ENCODE measurements at places on chromosomes 16 and 17. TPM values are rescaled to one million over a fixed set of nuclear protein-coding genes. Genes with fewer than 3 reads are reported as not detected.

DNA sequence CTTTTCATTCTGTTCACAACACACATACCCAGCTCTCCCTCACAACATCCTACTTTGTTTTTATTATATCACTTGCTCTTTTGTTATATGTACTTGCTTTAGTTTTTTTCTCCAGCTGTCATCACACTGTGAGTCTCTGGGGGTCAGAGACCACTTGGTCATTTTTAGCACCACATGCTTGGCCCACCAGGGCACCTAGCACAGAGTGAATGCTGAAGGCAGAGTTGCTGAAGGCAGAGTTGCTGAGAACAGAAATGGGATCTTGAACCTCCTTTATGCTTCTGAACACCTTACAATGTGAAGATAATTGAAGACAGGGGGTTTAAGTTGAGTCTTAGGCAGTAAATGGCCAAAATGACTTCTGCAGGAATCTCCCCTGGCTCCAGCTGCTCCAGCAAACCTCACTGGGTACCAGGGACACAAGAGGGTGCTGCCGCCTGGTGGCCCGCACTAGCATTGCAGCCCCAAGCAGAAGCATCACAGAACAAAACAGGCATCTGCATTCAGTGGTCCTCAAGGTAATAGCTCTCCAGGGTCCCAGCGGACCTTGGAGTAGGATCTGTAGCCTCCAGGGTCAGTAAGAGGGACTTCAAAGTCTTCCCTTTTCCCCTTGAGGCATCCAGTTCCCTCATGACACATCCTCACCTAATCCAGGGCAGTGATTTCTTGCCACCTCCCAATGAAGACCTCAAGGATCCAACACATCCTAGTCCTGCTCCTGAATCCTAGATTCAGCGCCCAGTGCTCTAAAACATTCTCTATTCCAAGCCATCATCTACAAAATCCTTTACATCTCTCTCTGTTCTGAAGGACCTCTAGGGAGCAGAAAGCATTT lies 1972.6 kb downstream of the TP53TG3F start:
- H3K36me3 ChIP-seq = no peaks in the 10 kb centered on the region
- H3K4me1 ChIP-seq = no peaks in the 10 kb centered on the region
- H3K27me3 ChIP-seq = no peaks in the 10 kb centered on the region
- DNase-seq = no peak
- no peak overlapping the region for H3K27ac ChIP-seq

DNA sequence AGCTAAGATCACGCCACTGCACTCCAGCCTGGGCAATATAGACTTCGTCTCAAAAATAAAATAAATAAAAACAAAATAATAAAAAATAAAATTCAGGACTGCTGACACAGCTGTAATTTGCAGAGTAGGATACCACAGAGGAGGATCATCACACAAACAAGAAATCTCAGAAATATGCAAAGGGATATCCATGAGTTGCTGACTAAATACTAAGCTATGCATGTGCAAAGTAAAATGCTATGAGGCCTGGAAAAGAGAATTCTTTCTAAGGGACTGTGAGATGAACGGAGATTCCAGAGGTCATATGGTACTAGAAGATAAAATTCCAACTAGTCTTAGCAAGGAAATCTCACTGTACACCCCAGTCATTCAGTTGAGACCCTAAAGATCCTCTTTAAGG lies 74.8 kb downstream of the SLC39A11 start:
- H3K27ac ChIP-seq = no peak overlapping the region
- peaks cover 3% of the 10 kb centered on the region for H3K36me3 ChIP-seq
- DNase-seq = no peak
- H3K27me3 ChIP-seq = no peaks in the 10 kb centered on the region
- H3K4me1 ChIP-seq = no peaks in the 10 kb centered on the region

The ITGAE gene
- 54.4 TPM for total RNA-seq

GRCh38 chr17:29176558-29177351 lies 3.4 kb downstream of the MYO18A start:
- DNase-seq = peak; percentile 60
- H3K27me3 ChIP-seq = peaks cover 6% of the 10 kb centered on the region
- peaks cover 34% of the 10 kb centered on the region for H3K4me1 ChIP-seq
- peak overlapping the region; percentile 81 for H3K4me3 ChIP-seq
- H3K36me3 ChIP-seq = no peaks in the 10 kb centered on the region

DNA sequence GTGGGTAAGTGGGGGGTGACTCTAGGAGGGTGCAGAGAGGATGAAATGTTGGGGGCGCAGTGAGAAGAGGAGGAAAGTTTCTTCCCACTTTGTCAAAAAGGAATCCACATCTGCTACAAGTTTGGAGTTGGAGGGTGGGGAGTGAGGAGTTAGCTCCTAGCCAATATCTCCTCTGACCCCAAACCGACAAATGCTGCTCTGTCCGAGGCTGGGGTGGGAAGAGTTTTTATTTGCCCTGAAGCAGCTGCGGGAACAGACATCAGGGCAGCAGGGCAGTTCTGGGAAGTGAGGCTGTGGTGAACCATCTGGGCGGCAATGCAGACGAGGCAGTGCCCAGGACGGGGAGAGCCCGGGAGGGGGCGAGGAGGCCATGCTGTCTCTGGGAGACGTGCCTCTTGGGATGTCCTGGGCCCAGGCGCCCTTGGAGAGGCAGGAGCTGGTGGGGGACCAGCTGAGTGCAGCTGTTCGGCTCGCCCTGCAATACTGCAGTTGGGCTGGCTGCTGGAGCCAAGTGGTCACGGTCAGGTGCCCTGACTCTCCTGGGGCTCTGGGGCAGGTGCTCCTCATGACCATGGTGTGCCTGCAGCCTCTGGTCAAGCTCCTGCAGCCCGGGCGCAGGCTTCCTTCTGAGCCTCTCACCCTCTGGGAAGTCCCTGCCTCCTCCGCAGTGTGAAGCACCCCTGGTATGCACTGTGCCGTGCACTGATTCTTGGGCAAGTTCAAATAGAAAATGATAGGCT lies 6.4 kb upstream of the SOCS3 start:
- H3K27ac ChIP-seq = no peak overlapping the region
- peaks cover 27% of the 10 kb centered on the region for H3K27me3 ChIP-seq
- no peaks in the 10 kb centered on the region for H3K36me3 ChIP-seq
- DNase-seq = no peak

- peaks cover 21% of the 10 kb centered on the region for H3K36me3 ChIP-seq
- H3K4me1 ChIP-seq = peaks cover 20% of the 10 kb centered on the region
- no peak for DNase-seq
- H3K4me3 ChIP-seq = peak overlapping the region; percentile 38
- H3K27me3 ChIP-seq = no peaks in the 10 kb centered on the region
Measured at GRCh38 chr17:35289222-35289621, 46.4 kb downstream of the SLFN5 start.

DNA sequence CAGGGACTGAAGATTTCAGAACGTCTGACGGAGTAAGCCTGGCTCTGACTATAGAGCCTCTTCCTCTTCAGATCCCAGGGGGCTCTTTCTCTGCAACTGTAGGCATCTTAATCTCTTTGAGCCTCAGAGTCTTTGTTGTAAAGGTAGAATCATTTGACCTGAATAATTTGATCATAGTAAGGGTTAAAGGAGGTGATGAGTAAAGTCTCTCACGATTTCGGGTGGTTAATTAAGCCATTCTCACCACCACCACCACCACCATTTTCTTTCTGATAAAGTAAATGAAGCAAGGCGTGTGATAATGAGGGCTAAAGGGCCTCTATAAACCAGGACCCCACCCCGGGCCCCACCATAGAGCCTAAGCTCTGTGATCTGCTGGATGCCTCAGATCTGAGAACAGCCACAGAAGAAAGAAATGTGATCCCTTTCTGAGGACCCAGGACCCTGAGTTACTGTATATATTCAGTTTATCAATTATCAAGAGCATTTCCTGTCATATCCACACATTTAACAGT lies 33.0 kb upstream of the ADAMTS18 start:
- no peak overlapping the region for H3K4me3 ChIP-seq
- H3K27me3 ChIP-seq = no peaks in the 10 kb centered on the region
- no peak overlapping the region for H3K27ac ChIP-seq
- no peaks in the 10 kb centered on the region for H3K36me3 ChIP-seq
- H3K4me1 ChIP-seq = no peaks in the 10 kb centered on the region
- no peak for DNase-seq

GRCh38 chr17:37342589-37342988 lies 33.2 kb upstream of the C17orf78 start:
- DNase-seq = no peak
- H3K4me1 ChIP-seq = peaks cover 20% of the 10 kb centered on the region
- no peak overlapping the region for H3K27ac ChIP-seq
- H3K36me3 ChIP-seq = peaks cover 29% of the 10 kb centered on the region
- no peak overlapping the region for H3K4me3 ChIP-seq

DNA sequence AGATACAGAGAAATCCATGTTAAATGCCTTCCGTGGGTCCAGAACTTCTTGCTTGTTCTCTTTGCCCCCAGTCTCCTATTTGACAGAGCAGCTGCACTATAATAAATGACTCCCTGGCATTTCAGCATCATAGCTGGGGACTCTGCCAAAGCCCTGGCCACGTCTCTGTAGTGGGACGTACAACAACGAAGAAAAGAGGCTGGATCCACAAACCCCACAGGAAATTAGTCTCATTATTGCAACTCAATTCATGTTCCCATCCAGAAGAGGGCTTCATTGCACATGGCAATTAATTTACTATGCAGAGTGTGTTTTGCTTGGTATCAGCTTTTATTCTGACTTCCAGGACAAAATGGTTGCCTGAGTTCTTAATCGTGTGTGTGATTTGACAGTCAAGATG lies 121.3 kb downstream of the CDH13 start:
- H3K27me3 ChIP-seq = peaks cover 11% of the 10 kb centered on the region
- H3K4me3 ChIP-seq = no peak overlapping the region
- DNase-seq = no peak
- peaks cover 12% of the 10 kb centered on the region for H3K4me1 ChIP-seq
- no peak overlapping the region for H3K27ac ChIP-seq
- no peaks in the 10 kb centered on the region for H3K36me3 ChIP-seq

Measured in activated CD8-positive, alpha-beta memory T cell treated with anti-CD3 and anti-CD28 coated beads, Interleukin-2, amount 10 ng/mL, durations not matched to agents 7 days and 5 days (primary cell).